ENCODE measurements at places on chromosomes 1 and 21.

DNA sequence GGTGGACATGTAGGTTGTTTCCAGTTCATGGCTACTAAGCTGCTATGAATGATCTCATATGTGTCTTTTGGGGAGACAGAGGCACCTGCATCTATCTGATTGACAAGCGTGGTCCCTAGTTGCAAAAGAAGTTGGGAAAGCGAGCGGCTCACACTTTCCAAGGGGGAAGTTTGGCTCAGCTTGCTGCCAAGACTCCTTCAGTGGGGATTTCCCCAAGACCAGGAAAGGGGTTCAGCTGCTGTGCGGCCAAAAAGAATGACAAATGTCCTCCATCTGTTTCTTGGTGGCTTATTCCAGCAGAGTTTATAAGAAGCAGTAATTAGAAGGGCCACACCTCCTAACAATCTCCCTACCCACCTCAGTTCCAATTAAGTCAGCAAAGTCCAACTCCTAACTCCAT, 128.5 kb upstream of the GALNT2 start:
- DNase-seq: no peak

GRCh38 chr1:197320991-197321531, 53.0 kb downstream of the CRB1 start:
- DNase-seq: no peak

- no peak for DNase-seq
Observed at GRCh38 chr1:184941735-184942134, 32.6 kb downstream of the NIBAN1 start.

GRCh38 chr1:23916209-23917131, 3.3 kb upstream of the CNR2 start:
- peak; percentile 69 for DNase-seq

DNA sequence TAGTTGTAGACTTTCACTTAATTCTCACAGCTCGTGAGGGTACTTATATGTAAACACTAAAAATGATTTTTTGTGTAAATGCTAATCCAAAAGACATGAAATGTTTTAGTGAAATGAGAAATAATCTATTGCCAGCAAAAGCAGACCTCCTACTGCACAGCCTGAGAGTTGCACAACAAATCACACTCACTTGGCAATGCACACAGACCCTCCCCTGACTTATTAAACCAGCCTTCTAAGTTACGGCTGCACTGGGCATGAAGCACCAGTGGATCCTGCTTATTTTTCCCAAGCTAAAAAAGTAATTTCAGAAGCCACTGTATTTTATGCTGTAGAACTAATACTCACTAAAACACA, 10.3 kb downstream of the ERRFI1 start:
- no peak for DNase-seq

DNA sequence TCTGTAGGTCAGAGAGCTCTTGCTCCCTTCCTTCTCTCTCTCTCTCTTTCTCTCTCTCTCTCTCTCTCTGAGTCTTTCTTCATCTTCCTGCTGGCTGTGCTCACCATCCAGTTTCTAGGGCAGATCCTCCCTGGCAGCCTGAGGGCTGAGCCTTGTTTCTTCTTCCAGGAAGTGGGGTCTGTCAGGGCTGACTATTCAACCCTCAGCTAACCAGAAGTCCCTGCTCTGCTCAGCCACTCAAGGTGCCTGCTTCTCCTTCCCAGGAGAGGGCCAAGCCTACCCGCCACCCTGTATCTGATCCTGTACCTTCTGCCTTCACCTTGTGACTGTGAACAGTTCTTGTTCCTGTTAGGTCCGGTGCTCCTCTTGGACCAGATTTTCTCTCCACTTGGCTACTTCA, 107.6 kb upstream of the ETV3 start:
- no peak for DNase-seq

- DNase-seq: no peak
Observed at GRCh38 chr1:219965285-219966070, 37.1 kb upstream of the SLC30A10 start.

- DNase-seq: no peak
Observed at GRCh38 chr1:178093951-178094738, at the start of gene RASAL2. RASAL2 (plus strand) TSS chr1:178094104; CDS start chr1:178094493, 389 bp downstream.

DNA sequence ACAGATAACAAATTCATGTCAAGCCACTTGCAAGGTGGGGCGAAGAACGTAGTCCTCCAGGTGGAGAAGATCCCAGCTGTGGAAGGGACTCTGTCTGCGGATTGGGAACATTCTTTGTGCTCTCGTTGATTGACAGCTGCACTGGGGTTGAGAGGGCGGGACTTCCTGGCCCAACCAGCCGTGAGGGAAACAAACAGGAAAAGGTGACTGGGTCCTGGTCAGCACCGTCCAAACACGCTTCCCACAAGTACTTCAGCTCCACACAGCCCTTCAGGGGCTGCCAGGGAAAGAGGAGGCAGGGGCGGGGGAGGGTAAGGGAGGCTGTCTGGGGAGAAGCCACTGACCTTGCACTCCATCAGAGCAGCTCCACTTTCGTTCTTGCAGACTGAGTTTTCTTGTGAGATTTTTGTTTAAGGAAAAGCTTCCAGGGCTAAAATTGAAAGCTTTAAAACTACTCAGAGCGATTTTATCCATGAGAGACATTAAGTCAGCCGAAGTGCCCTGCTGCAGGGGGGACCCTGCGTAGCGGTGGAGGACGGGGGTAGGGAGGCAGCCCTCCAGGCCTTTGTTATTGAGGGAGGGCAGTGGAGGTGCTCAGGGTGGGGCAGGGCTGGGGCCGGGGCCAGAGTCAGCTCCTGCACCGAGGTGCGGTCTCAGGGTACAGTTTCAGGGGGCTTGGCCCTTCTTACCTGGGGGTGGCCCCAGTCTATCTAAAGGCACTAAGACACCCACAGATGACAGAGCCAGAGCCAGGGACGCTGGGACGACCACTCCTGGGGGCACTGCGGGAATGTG, 21.6 kb upstream of the STUM start:
- no peak for DNase-seq

DNA sequence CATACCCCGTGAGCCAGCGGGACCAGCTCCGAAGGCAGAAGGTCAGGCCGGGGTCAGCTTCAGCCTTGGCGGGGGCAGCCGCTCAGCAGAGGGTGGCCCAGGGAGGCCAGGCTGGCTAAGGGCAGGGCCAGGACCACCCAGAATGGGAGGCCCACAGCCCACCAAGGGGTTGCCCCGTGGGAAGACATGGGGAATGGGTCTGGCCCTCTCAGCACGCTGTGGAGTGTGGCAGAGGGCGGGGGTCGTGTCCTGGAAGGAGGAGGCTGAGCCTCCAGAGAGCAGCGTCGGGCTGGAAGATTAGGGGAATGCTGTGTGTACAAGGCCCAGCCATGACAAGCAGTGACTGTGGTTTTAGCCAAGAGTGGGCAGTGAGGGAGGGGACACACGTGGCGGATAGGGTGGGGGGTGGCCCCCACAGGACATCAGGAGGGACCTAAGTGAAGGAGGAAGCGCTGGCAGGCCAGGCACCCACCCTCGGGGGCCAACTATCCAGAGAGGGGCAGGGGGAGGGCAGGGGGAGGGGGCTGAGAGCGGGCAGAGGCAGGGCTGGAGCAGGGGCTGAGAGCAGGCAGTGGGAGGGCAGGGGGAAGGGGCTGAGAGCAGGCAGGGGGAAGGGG, 43.9 kb upstream of the POFUT2 start:
- DNase-seq: no peak

DNA sequence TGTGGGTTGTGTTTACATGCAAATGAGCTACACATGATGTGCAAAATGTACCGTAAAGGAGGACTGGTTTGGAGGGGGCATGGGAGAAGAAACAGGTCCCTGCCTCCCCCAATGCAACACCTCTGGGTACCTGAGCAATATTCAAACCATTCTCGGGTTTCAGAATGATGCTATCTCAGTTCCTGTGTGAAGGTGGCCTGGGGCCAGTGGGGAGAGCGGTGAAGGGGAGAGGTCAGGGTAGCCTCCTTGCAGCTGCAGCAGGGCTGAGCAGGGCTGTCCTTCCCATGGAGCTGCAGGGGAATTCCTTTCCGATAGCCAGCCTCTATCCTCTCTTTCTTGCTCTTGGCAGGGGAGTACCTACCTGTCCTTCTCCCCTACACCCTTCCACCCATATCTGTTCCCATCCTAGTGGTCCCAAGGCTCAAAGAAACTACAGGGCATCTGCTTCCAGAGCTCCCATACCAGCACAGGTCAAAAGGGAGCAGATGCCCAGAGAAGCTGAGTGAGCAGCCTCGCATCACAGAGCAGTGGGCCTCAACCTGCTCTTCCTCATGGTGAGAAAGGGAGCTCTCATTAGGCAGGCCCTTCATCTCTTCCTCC, 11.9 kb downstream of the MEF2D start:
- DNase-seq: peak; percentile 42

- peak; percentile 9 for DNase-seq
Observed at GRCh38 chr1:239987103-239987745, 104.5 kb upstream of the FMN2 start.

DNA sequence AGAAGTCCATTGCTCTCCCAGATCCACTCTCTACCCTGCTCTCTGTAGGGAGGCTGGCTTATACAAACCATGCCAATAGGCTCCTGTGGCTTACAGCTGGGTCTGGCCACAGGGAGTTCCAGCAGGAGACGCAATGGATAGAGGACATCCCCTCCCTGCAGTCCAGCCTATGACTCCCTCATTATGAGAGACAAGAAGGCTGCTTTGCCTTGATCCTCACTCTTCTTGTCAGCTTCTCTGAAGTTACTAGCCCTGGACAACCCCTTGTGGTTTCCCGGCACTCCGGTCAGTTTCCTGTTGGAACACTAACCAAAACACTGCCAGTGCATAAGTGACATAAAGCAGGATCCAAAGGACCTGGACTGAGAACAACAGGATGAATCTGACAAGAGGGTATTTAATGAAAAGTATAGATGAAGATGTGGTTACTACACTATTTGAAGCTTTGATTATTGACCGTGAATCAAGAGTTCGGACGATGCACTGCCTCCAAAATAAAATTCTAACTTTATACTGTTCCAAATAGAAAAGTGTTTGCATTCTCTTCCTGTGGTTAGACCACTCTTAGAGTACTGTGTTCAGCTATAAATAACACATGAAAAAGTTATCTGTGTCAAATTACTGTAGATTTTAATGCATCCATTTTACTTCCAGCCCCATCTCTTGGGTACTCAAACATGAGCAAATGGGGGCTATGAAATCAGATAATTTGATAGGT, 32.7 kb upstream of the ZNF326 start:
- DNase-seq: no peak

GRCh38 chr1:245858722-245859492, 648.2 kb downstream of the SMYD3 start:
- no peak for DNase-seq

GRCh38 chr21:32335601-32336575, 37.2 kb downstream of the MRAP start:
- no peak for DNase-seq

DNA sequence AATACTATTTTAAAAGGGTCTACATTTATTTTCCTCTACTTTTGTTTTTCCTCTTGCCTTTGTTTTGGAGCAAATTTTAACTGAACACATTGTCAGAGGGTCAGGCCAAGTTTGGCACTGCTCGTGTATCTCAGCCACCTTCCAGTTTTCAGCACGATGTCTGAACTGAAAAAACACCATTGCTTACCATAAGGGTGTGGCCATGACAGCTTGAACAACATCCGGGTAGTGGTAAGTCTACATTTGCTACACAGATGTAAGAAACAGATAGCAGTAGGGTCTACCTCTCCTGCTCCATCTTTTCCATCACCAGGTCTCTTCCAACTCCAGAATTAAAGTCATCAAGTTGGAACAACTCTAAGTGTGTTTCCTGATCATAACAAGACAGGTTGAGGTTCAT, 4.2 kb downstream of the HIVEP3 start:
- DNase-seq: peak; percentile 70

GRCh38 chr1:37437087-37437486, 37.3 kb upstream of the ZC3H12A start:
- no peak for DNase-seq

- no peak for DNase-seq
Observed at GRCh38 chr1:186783193-186783592, 45.6 kb upstream of the PLA2G4A start.

DNA sequence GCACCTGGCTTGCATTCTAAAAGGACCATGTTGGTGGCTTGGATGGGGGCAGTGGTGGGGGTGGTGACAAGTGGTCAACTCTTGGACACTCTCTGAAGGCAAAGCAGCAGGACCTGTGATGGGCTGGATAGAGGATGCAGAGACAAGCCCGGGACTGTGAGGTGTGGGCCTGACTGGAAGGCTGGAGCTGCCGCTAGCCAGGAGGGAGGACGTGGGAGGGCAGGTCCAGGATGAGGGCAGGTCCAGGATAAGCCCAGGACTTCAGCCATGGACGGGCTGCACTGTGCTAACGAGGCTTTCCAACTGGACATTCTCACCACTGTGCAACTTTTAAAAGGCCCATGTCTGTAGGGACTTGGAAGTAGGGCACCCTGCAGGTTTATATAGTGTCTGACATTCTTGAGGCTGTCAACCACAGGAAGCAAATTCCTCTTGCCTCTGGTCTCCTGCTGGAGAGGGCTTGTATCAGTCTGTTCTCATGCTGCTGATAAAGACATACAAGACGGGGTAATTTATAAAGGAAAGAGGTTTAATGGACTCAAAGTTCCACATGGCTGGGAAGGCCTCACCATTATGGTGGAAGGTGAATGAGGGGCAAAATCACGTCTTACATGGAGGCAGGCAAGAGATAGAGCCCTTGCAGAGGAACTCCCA, 8.3 kb upstream of the C1orf167 start:
- DNase-seq: no peak

GRCh38 chr1:171805395-171806115, 24.1 kb downstream of the METTL13 start:
- no peak for DNase-seq

- DNase-seq: no peak
Observed at GRCh38 chr1:21641537-21641936, 27.6 kb downstream of the RAP1GAP start.

DNA sequence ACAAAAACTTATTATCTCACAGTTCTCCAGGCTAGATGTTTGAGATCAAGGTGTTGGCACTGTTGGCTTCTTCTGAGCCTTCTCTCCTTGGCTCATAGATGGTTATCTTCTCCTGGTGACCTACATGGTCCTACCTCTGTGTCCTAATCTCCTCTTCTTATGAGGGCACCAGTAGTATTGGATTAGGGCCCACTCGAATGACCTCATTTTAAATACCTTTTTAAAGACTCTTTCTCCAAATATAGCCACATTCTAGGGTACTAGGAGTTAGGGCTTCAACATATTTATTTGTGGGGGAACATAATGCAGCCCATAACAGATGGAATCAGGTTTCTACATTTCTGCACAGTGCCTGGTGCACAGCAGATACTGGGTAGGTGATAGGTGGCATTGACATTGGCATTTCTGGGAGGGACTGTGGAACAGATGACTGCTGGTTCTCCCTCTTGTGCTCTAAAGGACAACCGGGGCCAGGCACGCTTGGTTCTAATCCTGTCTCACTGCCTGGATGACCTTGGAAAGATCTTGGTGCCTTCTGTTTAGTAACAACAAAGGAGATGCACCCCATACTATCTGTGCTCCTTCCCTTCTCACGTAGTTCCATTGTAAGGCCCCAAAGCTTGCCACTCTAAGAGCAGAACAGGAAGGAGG, 140.3 kb downstream of the PLPP3 start:
- DNase-seq: no peak

- DNase-seq: no peak
Observed at GRCh38 chr1:36735939-36736730, 253.4 kb upstream of the CSF3R start.

GRCh38 chr1:90729504-90730242, 12.6 kb upstream of the BARHL2 start:
- no peak for DNase-seq

All from CD4-positive, alpha-beta T cell treated with Interleukin-21 for 1 hour (primary cell).